ENCODE measurements at places on chromosomes 6 and 20.

DNA sequence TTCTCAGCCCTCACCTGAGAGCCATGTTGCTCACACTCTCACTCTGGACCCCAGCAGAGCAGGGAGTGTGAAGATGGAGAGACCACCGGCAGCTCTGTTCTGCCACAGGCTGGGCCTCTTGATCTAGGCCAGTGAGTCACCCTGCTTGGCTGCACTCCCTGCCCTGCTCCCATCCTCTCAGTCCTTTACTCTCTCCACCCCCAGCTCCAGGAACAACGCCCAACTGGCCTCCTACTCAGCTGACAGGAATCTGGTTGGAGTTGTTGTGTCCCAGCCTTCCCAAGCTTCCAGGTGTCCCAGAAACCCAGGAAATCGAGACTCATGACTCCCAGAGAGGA, at the start of gene PSORS1C1:
PSORS1C1 (plus strand) TSS at position 260 of the 338 bp plus-strand sequence. CDS start 14,833 bp downstream, outside the sequence.
- no peak for DNase-seq

DNA sequence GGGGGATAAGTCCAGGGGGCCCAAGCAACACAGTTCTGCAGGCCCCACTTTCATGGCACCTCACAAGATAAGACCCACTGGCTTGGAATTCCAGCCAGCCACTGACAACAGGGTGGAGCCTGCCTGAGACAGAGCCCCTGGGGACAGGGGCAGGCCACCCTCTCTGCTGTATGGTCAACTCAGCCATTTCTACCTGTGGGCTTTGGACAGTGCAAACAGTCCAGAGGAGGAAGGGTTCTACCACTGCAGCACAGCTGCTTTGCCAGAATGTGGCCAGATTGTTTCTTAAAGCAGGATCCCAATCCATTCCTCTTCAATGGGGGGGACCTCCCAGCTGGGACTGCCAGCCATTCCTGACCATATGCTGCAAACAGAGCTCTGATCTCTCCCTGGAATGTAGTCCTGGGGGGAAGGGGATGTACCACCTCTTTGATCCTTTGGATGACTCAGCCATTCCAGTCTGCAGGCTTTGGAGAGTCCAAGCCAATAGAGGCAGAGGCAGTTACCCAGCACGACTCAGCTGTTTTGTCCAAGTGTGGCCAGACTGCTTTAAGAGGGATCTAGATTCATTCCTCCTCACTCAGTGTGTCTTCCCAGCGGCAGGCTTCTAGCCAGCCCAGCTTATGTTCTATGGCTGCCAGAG, 842.2 kb downstream of the EPHA7 start:
- DNase-seq: no peak

- no peak for DNase-seq
These were observed 150.7 kb downstream of the DTNBP1 start for GRCh38 chr6:15512126-15512525.

- DNase-seq: peak; percentile 85
These were observed 57.2 kb upstream of the IRAK1BP1 start for GRCh38 chr6:78810146-78810545.

- no peak for DNase-seq
These were observed 200.3 kb upstream of the PTCHD4 start for GRCh38 chr6:48311301-48311700.

DNA sequence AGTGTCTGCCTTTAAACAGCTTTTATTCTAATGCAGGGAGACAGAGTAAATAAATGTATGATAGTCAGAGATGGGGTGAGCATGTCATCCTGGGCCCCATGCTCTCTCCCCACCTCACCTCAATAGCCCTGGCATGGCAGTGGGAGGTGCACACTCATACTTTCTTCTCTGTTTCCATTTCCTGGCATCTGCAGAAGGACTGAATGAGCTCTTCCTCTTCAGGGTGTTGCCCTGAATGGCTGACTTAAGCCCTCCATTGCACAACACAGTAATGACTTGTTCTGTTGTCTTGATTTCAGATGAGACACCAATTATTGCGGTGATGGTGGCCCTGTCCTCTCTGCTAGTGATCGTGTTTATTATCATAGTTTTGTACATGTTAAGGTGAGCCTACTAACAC, 57.0 kb upstream of the GNRH2 start:
- no peak for DNase-seq

- no peak for DNase-seq
These were observed 37.6 kb downstream of the GOPC start for GRCh38 chr6:117564681-117565080.

DNA sequence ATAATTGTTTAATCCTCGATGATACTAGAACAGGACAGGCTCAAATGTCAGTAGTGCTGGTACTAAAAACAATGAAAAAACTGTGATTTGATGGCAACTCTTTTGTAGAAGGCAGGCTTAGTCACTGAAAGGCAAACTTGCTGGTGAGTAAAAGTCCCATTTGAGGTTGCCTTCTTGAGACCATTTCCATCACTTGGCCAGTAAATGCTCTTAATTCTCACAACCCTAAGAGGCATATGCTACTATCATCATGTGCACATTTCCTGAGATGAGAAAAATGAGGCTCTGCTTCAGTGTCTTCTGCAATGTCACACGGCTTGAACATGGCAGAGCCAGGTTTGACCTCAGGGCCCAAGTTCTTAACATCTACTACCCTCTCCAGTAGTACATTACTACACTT, 9.9 kb downstream of the AKIRIN2 start:
- DNase-seq: no peak

GRCh38 chr20:58567437-58567836, 52.2 kb upstream of the APCDD1L start:
- no peak for DNase-seq

- no peak for DNase-seq
These were observed 41.4 kb downstream of the PEX7 start for GRCh38 chr6:136863752-136864151.

GRCh38 chr6:26214803-26215584, 127.8 kb downstream of the HFE start:
- DNase-seq: no peak

DNA sequence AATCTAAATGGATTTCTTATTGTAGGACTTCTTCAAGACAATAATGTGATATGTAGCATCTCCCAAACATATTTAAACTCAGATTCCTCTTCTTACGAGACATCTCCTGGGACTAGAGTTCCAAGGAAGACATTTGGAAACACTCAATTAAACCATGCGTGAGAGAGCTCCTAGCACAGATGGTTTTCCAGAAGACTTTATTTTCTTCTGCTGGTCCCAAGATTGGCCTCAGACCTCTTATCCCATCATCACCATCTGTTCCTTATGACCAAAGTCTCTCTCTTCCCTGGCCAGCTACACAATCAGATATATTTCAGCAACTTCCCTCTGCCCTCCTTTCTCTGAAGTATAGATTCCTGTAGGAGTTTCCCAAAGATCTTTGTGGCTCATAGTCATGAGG, 93.2 kb upstream of the JARID2 start:
- no peak for DNase-seq

GRCh38 chr6:132132924-132133639, 181.9 kb upstream of the CCN2 start:
- DNase-seq: no peak

DNA sequence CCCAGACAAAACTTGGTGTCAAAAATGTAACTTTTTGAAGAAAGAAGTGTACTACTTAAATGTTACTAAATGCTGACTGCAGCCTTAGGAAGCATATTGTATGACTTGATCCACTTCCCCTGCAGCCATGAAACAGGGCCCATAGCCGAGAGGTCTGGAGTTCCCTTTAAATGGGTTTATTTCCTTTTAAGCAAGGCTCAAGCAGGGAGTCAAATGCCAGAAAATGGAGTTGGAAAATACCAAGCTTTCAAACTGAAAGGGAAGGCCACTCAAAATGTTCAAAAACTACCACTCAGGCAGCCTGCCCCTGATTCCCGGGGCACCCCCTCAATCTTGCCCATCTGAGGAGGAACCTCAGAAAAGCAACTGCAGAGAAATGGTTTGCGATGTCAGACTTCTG, 43.3 kb downstream of the SLC22A23 start:
- DNase-seq: no peak

- DNase-seq: no peak
These were observed 30.3 kb upstream of the MAS1 start for GRCh38 chr6:159860482-159860881.

All from NCI-H748 treated with DMSO at 0.1 percent for 48 hours (cell line).